ENCODE measurements at places on chromosomes 4 and X. TPM values are rescaled to one million over a fixed set of nuclear protein-coding genes. Genes with fewer than 3 reads are reported as not detected.

GRCh38 chrX:41384051-41384705 is 50.2 kb downstream of the DDX3X start:
- DNase-seq, result peak; percentile 57

The IQCM gene
- not detected for total RNA-seq

GRCh38 chrX:120751683-120752082 is 121.8 kb upstream of the C1GALT1C1 start:
- no peak for DNase-seq

DNA sequence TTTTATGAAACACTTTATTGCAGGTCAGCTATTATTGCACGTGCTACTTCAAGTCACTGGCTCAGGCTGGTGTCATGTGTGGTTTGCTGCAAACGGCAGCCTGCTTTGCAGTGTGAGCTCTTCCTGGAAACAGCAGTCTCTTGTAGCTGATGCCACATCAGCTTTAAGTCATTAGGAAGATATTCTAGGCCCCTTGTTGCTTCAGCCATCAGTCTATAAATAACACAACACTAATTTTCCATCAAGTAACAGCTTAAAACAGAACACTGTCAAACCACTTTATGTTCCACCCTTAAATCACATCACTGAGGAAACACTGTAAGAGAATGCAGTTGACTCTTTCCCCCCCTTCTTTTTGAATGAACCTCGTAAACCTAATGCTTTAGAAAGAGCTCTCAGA is 93.8 kb downstream of the GATB start:
- no peak for DNase-seq

DNA sequence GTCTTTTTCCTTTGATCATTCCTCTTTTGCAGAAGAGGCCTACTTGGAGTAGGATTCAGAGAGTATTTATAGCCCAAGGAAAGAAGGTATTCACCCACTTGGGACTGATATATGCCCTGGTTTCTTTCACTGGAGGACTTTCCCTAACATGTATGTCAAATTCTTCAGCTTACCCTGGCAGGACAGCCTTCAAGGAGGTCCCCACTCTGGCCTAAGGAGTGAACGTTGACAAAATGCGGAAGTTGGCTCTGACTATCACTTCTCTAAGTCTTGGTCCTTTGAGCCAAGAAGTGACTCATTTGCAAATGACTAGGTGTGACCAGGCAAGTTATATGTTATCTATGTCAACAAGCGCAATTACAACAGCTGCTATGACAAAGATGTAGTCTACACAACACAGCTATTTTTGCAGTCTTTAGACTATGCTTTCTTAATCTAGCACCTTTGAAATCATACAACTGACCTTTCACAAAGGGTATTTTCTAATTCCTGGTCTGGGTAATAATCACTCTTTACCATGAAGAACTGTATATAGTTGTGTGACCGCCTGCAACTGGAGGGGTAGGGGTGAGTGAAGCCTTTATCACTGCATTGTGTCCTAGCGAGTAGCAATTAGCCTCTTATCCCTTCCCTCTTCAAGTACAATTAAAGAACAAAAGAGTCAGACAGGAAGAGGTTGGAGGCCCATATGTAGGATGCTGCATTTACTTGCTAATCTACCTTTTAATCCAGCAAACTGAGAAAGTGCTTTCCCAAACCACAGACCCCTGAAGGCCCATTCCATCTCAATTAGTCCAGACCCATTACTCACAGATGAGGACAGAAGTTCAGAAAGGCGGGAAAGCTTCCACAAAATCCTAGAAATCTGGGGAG is 50.1 kb downstream of the RASGEF1B start:
- no peak for DNase-seq
